ENCODE measurements at places on chromosomes 5 and 9. TPM values are rescaled to one million over a fixed set of nuclear protein-coding genes. Genes with fewer than 3 reads are reported as not detected.
A peak's percentile ranks its signal among the peaks of the same experiment; 100 is the strongest.

PCDHGA3 gene
- not detected for total RNA-seq

IFNK gene
- not detected for total RNA-seq

GRCh38 chr5:86862093-86862492 lies 244.4 kb downstream of the COX7C start:
- no peak for DNase-seq

TRIM52 gene
- total RNA-seq = 10.6 TPM

ISL1 gene
- total RNA-seq = not detected

GRCh38 chr9:77753180-77753579 lies 105.1 kb upstream of the GNA14 start:
- no peak for DNase-seq

NMUR2 gene
- not detected for total RNA-seq

TMEM215 gene
- not detected for total RNA-seq

DNA sequence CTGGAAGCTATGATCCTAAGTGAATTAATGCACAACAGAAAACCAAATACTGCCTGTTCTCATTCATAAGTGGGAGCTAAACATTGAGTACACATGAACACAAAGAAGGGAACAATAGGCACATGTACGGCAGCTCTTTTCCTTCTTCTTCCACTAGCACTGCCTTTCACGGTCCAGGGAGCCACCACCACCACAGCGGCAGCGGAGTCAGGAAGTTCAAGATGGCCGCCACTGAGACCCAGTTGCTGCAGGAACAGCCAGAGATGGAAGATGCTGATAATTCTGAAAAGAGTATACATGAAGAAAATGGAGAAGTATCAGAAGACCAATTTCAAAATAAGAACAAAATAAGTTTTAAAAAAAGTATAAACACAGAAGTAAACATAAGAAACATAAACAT lies 39.5 kb upstream of the TNFSF15 start:
- no peak for DNase-seq

GRCh38 chr5:135079760-135080159 lies 45.7 kb upstream of the PITX1 start:
- DNase-seq = no peak

DNA sequence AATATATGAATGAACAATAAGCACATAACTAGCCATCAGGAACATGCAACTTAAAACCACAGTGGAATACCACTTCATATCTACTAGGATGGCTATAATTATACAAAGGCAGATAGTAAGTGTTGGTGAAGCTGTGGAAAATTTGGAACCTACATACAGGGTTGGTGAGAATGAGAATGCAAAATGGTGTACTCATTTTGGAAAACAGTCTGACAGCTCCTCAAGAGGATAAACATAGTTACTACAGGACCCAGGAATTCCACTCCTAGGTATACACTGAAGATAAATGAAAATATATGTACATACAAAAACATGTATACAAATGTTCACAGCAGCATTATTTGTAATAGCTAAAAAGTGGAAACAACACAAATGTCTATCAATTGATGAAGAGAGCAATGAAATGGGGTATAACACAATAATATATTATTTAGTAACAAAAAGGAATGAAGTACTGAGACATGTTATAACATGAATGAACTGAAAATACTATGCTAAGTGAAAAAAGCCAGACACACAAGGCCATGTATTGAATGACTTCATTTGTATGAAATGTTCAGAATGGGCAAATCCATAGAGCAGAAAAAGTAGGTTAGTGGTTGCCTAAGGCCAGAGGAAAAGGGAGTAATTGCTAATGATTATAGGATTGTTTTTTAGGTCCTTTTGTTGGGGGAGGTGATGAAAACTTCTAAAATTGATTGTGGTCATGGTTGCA lies 31.2 kb upstream of the CDK5RAP2 start:
- no peak for DNase-seq

SH3RF2 gene
- 10.6 TPM for total RNA-seq

DNA sequence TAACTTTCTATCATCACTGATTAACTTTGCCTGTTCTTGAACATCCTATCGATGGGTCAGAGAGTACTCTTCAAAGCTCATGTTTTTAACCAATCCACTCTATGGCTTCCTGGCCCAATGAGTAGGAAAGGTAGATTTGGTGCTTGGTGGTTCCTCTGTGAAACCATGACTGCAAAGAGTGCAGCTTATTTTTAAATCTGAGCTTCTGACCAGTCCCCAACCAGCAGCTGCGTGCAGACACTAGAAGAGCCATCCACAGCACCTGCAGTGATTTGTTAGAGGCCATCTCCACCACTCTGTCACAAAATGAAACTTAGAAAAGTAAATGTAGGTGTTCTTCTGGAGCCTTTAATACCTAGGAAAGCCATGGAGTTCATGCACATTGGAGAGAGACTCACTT lies 107.3 kb upstream of the WWC1 start:
- DNase-seq = no peak

C8G gene
- total RNA-seq = not detected

GRCh38 chr9:72665421-72665820 lies 144.0 kb downstream of the TMC1 start:
- DNase-seq = no peak

SPINK13 gene
- total RNA-seq = 2.8 TPM

DNA sequence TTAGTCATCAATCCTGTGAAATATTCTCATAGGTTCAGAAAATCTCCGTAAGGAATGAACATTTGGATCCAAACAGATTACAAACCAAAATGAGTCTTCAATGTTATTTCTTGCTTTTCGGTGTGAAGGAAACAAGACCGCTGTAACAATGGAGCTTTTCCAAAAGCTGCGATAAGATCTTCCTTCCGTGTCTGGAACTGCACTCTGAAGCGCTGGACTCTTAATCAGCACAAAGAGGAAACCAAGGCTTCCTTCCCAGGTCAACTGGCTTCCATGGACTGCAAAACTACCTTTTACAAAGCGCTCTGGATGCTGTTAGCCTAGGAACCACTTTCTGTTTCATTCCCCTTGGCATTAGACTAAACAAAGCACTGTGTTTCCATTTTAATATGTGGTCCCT lies 137.9 kb upstream of the BASP1 start:
- no peak for DNase-seq

GRCh38 chr9:115777610-115778009 lies 376.0 kb upstream of the PAPPA start:
- DNase-seq = no peak

DNA sequence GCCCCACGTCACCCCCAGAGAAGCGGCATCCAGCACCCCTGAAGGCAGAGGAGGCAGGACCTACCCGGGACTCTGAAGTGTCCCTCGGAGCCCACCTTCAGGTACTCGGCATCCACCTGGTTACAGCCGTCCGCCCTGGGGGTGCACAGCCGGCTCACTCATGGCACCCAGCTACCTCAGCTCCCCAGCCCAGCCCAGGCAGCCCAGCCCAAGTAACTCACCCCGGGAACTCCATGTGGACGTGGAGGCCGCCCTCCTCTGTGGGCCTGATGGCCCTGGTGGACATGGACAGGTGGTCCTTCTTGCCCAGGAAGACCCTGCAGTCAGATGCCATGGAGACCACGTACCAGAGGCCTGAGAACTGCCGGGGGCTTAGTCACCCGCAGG lies 676 bp downstream of the LCN15 start:
- no peak for DNase-seq

ADAMTSL1 gene
- 0.40 TPM for total RNA-seq

DNA sequence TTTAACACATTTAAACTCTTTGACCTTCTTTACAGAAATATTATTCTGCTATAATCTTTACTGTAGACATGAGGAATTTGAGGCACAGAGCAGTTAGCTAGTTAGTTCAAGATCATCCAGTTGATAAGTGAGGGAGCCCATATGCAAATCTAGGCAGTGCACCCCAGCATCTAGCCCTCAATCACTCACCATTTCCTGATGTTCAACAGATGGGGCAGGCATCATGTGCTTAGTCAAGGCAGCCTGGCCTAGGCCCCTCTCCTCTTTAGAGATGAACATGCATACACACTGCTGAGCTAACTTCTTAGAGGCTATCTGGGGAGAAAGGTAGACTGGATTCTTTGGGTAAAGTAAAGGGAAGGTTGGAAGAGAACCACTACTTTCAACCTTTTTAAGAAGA lies 206.8 kb upstream of the SLC24A2 start:
- DNase-seq = no peak

SHOC1 gene
- total RNA-seq = not detected

GRCh38 chr9:94839398-94839797 lies 112.9 kb downstream of the AOPEP start:
- no peak for DNase-seq

DNA sequence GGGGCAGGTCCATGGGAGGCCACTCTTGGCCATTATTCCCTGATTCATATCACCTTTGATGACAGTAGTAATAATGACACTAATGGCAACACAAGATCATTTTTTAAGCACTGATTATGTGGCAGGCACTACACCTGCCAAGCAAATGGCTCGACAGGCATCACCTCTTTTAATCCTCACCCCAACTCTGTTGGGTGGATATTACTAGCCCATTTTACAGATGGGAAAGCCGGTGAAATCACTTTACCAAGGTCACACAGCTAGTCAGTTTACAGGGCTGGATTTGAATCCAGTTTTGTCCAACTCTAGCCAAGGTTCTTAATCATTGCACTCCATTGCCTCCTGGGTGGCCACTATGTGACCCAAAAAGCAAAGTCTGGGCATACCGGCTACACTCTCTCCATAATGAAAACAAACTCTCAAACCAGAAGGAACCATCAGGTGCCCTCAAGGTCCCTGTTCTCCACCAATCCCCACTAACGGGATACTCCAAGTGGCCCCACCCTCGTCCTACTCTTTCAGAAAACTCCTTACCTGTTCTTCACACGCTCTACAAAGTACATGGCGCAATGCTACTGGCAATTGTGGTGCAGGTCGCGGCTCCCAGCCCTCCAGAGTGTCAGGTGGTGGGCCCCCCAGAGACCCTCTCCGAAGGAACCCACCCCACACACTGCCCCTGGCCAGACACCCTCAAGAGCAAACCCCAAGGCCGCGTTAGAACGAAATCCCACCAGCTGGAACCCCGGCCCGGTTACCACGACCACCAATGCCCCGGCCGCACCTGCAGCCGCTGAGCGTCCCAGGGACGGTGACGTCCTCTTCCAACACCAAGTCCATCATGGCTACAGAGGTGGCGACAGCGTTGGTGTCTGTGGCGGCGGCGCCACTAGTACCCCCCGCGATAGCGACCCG lies 572 bp downstream of the CDK5RAP2 start:
- no peak for DNase-seq

C5 gene
- 0.55 TPM for total RNA-seq

ZNF454 gene
- total RNA-seq = not detected

DNA sequence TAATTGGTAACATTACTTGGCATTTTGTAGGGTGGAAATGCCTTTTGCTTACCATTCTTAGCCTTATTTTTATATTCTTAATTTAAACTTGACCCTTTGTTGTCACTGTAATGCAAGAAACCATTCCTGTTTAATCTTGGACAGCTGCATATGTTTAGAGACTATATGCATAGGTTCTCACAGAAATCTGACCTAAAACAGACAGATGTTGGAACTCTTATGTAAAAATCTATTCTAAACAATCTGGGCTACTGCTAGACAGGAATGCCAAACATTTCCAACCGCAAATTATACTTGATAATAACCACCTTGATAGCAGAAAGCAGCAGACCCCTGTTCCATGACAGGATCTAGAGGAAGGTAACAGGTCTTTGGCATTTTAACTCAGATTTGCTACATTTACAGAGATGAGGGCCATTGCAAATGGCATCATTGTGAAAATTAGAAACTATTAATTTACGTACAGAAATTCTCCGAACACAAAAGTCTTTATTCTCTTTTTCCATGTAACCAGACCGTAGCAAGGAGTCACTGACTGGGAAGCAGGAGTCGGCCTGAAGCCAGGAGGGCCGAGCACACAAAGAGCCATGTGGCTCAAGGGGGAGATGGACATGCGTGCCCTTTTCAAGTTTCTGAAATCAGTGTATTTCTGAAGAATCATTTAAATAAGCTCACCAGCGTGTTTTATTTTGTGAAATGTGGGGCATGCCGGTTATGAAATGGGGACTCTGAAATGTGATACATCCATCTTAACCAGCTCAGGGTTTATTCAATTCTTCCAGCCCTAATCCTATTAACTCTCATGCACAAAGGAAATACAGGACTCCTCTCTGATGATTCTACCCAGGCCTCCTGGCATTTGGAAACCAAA lies 139.3 kb downstream of the AOPEP start:
- peak; percentile 39 for DNase-seq

GRCh38 chr5:1105350-1106265 lies 6.3 kb downstream of the SLC12A7 start:
- DNase-seq = no peak

- no peak for DNase-seq
Measured at GRCh38 chr5:143446535-143447226, 43.2 kb upstream of the NR3C1 start.

DNA sequence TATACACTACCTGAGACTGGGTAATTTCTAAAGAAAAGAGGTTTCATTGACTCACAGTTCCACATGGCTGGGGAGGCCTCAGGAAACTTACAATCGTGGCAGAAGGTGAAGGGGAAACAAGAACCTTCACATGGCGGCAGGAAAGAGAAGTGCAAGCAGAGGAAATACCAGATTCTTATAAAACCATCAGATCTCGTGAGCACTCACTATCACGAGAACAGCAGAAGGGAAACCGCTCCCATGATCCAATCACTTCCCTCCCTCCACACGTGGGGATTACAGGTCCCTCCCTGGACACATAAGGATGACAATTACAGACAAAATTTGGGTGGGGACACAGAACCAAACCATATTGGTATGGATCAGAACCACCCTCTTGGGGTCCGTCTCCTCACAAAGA lies 44.2 kb upstream of the SPIN1 start:
- no peak for DNase-seq

DCTN3 gene
- 41.3 TPM for total RNA-seq

GRCh38 chr9:80873861-80874260 lies 815.5 kb downstream of the TLE1 start:
- no peak for DNase-seq

DNA sequence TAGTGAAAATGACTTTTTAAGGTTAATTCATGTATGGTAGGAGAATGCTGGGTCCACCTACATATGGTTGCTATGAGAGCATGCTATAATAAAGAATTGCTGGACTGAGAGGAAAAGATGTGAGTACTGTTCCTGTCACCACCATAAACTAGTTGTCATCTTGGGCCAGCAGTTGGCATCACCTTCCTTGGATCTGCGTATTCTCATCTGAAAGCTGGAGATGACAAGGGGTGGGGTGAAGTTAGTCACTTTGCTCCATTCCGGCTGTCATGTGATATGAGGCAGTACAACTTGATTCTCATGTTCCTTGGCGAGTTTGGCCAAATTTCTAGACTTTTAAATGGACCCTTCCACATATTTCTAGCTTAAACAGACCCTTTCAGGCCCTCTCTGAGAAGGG lies 33.3 kb downstream of the PIP5K1B start:
- no peak for DNase-seq

- no peak for DNase-seq
Measured at GRCh38 chr5:149870232-149870631, 74.4 kb downstream of the PDE6A start.

- DNase-seq = no peak
Measured at GRCh38 chr5:146622391-146622790, 106.4 kb upstream of the GPR151 start.

DNA sequence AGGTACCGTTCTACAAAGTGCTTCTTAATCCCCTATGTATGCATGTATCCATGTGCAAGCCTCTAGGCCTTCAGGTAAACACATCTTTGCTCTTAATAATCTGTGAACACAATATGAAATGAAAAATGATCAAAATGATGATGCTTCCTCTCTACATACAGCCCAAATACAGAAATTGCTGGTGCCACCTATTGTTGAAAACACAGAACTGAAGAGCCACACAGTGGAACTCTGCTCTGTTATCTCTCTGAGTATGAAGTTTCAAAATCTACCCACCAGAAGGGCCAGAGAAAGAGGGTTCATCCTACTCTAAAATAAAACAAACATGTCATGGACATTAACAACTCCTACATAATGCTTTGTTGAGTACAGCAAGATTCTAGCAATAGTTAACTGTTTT lies 71.3 kb downstream of the GLIS3 start:
- DNase-seq = no peak

Measured in NCI-H460 (cell line).